ENCODE measurements at places on chromosomes 7 and 10.
A peak's percentile ranks its signal among the peaks of the same experiment; 100 is the strongest.

GRCh38 chr7:18481776-18482175, 13.8 kb upstream of the HDAC9 start:
- DNase-seq = no peak

- DNase-seq = no peak
Observed at GRCh38 chr10:815338-816090, 116.0 kb downstream of the LARP4B start.

- DNase-seq = peak; percentile 26
Observed at GRCh38 chr7:121302214-121302745, 26.5 kb upstream of the WNT16 start.

DNA sequence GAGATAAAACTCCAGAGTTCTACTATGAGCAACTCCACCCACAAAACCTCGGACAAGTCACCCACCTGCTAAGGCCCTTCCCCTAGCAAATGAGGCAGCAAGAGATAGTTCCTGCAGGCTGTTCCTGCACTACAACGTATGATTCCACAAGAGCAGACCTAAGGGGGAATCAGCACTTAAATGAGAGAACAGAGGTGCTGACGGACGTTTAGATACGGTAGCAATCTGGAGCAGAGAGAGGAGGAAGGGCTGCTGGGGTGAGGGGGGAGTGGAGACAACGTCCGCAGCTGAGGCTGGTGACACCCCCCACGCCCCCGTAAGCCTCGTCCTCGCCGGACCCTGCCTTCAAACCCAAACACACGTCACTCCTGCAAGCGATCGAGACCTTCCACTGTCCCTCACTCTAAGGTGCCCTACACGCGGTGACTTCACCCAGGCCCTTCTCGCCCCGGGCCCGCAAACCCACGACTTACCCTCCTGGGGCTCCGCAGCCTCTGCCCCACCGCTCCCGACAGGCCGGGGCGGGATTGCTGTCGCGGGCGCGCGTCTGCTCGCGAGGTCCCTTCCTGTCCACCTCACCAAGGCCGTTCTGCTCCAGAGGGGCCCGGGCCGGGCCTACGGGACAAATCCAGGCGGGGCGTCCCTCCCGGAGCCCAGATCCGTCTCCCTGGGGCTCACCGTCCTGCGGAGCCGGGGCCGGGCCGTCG, 635 bp downstream of the ZNF12 start:
- no peak for DNase-seq

DNA sequence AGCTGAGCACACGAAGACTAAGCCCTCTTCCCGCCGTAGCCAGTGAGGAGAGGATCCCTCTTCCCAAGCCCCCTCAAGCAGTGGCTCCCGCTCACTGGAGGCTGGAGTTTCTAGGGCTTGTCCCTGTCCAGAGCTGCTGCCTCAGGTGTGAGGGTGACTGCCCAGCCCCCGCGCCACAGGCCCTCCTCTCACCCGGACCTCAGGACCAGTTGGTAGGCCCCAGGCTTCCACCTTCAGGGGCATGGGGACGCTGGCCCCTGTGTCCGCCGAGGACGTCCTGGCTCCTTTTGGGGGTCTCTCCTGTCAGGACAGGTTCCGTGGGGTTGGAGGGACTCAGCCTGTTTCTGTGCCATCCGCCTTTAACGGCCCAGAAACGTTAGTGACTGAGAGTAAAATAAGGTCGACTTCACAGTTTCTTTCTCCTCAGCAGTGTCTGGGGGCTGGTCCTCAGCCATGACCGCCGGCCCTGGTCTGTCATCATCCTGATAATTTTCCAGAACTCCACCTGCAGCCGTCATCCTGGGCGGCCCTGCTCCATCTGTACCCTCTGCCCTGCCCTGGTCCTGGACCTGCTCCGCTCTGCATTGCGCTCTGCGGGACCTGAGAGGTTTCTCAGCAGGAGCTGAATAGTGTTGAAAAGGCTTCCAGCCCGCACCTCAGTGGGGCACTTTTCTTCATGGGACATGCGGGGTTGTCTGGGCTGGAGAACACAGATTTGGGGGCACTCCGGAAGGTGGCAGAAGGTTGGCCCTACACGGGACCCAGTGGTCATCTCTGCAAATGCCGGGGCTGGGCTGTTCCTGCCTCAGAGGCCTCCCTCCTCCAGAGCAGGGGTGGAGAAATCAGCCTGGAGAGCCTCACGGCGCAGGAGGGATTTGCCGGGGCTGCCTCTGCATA, 36.0 kb upstream of the FAM20C start:
- no peak for DNase-seq

DNA sequence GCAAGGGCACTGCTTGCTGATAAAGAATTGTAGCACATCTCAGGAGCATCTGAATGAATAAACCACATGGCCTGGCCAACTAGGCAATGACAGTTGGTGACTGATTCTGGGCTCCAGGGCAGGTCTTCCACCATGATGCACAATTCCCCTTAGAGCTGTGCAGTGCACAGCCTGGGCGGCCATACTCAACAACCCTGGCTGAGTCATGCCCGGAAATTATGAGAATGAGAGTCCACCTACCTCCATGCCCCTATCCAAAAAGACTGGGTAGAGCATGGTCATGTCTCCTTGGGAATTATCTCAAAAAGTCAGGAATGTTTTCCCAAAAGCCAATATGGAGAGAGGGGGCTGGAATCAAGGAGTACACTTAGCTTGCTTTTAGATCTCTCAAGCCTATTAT, 425.6 kb downstream of the PLXNA4 start:
- DNase-seq = no peak

- no peak for DNase-seq
Observed at GRCh38 chr10:11161096-11161495, 143.4 kb downstream of the CELF2 start.

- DNase-seq = no peak
Observed at GRCh38 chr7:50594136-50594535, 28.9 kb upstream of the DDC start.

DNA sequence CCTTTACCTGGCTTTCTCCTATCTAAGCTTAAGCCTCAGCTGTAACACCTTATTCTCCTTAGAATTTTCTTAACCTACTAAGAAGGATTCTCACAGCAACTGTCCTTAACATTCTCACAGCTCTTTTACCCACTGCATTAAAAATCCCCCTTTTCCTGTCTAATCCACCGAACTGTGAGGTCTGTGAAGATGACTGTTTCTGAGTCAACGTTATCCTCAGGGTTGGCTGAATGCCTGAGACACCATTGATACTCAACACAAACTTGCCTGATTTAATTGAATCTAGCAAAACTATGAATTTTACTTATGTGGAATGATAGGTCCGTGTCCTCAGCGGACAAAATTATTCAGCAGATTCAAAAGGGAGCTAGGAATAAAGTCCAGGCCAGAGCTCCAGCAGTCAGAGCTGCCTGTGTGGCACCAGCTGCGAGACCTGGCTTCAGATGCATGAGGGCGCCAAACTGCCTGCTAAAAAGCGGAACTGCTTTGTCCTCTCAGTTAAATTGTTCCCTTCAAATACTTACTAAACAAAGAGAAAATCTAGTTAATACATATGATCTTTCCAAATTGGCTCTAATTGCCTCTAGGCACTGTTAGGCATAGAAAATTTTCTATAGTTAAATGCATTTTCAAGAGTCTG, 33.4 kb upstream of the VWDE start:
- DNase-seq = no peak

DNA sequence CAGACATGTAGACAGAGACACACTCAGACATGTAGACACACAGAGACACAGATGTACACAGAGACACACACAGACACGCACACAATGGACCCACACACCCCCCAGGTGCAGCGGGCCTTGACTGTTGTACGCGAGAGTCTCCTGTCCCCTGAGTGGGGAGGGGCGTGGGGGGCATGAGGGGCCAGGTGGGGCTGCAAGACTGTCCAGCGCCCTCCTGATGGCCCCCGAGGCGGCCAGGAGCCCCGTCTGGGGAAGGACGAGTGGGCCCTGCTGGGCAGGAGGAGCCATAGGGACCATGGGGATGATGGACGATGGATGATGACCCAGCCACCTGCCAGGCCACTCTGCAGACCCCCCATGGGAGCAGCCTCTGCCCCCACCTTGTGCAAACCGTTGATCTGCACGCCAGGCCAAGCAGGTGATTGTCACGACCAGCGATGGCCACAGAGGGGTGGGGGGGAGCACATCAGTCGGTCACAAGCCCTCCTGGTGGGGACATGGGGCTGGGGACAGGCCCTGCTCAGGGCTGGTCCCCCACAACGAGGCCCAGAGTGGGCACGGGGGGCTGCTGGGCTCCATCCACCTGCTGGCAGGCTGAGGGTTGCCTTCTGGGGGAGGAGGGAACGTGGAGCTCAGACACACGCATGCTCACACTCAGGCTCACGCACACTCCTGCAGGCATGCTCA, 11.6 kb downstream of the VENTX start:
- no peak for DNase-seq

DNA sequence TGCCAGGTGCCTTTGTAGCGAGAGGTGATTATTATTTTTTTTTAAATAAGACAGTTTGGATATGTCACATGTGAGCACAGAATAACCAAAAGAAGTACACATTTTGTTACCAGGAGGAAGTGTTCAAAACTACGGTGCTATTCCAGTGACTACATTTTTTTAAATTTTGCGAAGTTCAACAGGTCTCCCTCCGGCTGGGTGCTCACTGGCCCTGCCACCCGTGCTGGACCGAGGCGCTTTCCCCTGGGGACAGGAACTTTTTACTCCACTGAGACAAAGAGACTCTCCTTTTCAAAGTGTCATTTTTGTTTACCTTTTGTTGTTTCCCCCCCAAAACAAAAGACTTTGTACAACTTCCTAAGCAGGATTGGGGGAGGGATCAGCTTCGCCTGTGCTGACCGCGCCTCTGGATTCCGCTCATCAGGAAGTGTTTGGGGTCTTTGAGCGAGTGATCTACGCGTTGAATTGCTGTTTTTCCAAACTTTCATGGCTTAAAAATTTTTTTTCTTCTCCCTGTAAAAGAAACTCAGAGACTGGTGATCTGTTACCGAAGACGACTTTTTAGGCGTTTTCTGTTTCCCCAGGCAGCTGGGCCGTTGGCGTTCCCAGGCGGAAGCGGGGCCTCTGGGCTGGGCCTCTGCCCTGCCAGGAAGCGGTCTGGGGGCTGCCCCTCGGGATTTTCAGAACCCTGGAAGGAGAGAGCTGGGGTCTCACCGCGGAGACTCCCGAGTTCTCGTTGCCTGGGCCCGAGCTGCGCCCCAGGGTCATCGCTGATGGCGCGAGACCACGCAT, 7.2 kb downstream of the EN2 start:
- DNase-seq = no peak

- no peak for DNase-seq
Observed at GRCh38 chr7:154862153-154862791, 140.7 kb downstream of the PAXIP1 start.

- DNase-seq = no peak
Observed at GRCh38 chr10:92218569-92218968, 72.3 kb downstream of the CPEB3 start.

DNA sequence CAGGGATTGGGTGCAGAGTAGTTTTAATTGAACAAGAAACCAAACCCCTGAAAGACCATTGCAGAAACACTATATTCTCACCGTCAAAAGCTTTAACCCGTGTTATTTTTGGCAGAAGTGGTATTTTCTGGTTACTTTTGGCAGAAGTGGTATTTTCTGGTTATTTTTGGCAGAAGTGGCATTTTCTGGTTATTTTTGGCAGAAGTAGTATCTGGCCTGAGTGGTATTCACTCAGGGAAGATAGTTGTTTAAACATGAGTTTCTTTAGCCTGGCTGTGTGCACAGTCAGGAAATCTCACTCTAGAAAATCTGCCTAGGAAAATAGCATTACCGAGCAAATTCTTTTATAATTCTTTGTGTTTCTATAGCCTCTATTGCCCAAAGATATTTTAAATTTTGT, 322.7 kb downstream of the GFRA1 start:
- DNase-seq = no peak

DNA sequence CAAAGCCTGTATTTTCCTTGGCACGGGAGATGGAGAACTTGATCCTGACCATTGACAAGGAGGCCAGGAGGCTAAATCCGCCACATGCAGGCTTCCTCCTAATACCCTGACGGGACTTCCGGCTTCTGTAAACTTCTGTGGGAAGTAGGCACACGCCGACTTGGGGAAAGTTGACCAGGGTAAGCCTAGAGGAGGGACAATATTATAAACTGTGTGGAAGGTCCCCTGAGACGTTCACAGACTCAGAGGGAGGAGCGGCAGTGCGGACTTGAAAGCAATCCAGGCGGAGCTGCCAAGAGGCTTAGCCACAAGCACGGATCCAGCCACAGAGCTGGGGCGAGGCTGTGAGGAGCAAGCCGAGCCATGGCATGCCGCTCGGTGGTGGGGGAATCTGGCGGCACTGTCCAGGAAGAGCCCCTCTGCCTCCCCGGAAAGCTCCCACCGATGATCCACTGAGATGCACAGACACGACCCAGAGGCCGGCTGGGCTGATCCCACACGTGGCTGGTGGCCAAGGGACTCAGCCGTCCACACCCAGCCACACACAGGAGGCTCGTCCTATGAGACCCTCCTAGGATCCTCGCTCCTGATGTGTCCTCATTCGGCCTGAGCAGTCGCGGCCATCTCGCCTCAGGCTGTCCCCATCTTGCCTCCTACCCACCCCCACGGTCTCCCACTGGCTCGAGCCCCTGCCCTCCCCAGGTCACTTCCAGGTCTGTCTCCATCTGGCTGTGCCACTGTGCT, 40.0 kb upstream of the INSIG1 start:
- DNase-seq = peak; percentile 41

- DNase-seq = no peak
Observed at GRCh38 chr7:44321796-44322195, 3.6 kb downstream of the CAMK2B start.

DNA sequence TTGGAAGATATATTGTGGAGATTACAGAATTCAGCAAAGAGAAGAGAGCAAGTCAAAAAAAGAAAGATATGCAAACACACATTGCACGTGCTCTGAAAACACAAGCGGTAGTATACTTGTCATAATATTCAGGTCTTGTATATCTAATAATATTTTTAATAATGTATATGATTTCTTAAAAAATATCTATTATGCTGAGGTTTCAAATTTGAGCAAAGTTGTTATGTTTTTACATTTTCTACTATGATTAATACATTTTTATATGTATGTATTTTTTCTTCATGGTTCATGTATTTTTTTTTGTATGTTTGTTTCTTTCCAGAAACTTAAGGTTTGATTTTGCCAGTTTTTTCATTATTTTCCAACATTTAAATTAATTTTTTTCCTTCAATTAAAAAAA, 752.4 kb upstream of the VSTM2A start:
- no peak for DNase-seq

DNA sequence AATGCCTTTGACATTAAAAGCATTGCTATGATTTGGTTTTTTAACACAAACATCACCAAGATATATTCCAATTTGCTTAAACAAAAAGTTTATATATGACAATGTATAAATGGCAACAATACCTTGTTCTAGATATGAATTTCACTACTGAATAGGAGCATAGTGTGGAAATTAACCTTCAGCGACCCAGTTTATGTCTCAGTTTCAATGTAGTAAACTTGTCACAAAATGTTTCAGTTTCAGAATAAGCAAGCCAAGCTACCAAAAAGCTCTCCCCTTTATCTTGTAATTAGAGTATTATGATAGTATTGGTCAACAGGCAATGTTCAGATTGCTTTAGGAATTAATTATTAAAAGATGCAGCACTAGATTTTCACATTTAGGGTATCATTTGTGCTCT, 99.6 kb upstream of the PCDH15 start:
- DNase-seq = no peak

GRCh38 chr10:104277785-104278184, 8.8 kb downstream of the GSTO2 start:
- DNase-seq = no peak

GRCh38 chr10:123885406-123886170, 6.0 kb downstream of the CPXM2 start:
- DNase-seq = no peak
